ENCODE measurements at places on chromosomes 7 and 10.

DNA sequence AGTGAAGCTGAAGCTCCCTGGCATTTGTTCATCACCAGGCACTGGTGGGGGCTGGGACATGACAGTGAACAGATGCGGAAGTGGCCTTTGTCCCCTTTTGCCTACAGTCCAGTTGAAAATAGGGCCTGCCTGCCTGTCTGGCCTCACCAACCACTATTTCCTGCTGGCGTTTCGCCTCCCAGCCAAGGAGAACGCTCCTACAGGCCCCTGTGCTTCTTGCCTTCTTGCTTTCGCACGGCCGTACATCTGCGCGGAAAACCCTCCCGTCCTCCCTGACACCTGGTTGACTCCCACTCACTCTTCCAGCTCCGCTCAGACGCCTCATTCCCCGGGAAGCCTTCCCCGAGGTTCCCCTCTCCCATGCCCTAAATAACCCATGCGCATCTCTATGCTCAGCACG is 317.3 kb downstream of the PRPF18 start:
- DNase-seq = no peak

DNA sequence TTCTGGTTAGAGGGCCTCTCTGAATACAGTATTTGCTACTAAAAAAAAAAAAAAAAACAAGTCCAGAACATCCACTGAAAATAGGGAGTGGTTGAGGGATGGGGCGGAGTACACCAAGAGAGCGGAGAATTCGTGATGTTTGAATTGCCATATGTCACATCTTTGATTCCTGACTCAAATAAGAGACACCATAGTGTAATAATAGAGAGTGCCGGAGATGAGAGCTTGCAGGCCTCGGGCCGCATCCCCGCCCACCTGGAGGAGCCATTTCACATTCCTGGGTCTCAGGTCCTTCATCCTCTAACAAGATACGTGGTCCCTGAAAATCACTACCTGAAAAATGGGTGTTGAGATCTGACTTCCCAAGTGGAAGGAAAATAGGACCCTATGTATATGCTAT is 46.8 kb downstream of the KIAA1549 start:
- no peak for DNase-seq

DNA sequence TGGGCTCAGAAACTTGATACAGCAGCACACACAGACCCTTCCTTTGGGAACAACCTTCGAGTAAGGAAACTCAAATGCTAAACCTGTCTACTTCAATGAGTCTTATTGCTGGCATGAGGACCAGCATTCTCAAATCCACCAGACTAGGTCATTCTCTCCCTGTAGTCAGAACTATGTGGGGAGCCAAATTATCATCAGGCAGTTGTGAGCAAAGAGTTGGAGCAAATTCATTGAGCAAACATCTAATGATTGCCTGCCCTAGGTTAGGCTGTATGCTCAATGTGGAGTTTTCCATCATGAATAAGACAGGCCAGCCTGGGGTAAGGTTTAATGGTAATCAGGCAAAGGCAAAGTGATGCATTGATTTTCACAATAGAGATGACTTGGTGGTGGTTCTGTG is 3.6 kb downstream of the EPDR1 start:
- DNase-seq = no peak

GRCh38 chr7:158289761-158290523 is 297.7 kb downstream of the PTPRN2 start:
- no peak for DNase-seq
